ENCODE measurements at places on chromosomes 7 and 10.
A peak's percentile ranks its signal among the peaks of the same experiment; 100 is the strongest.

GRCh38 chr10:100510533-100511308 lies 8.9 kb downstream of the SEC31B start:
- peak; percentile 79 for DNase-seq

- DNase-seq: no peak
Observed at GRCh38 chr10:15324611-15325010, 46.5 kb downstream of the FAM171A1 start.

DNA sequence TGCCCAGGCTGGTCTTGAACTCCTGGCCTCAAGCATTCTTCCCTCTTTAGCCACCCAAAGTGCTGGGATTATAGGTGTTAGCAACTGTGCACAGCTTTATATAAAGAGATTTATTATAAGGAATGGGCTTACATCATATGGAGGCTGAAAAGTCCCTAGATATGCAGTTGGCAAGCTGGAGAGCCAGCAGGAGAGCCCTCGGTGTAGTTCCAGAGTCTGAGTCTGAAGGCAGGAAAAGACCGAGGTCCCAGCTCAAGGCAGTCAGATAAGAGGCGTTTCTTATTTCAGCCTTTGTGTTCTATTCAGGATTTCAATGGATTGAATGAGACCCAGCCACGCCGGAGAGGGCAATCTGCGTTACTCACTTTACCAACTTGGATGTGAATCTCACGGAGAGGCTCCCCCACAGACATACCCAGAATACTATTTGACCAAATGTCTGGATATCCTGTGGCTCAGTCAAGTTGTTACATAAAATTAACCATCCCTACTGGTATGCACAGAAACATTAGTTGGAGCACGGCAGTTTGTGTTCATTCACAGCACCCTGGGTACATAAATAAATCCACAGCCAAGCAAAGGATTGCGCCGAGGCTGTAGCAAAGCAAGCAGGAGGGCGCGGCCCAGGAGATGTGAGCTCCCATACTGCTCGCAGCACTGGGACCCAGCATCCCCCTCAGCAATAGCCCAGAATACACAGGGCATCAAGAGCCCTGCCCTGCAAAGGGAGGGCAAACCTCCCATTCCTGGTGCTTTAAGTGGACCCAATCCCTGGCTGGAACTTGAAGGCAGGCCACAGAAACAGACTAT lies 158.4 kb upstream of the ZNF32 start:
- no peak for DNase-seq

DNA sequence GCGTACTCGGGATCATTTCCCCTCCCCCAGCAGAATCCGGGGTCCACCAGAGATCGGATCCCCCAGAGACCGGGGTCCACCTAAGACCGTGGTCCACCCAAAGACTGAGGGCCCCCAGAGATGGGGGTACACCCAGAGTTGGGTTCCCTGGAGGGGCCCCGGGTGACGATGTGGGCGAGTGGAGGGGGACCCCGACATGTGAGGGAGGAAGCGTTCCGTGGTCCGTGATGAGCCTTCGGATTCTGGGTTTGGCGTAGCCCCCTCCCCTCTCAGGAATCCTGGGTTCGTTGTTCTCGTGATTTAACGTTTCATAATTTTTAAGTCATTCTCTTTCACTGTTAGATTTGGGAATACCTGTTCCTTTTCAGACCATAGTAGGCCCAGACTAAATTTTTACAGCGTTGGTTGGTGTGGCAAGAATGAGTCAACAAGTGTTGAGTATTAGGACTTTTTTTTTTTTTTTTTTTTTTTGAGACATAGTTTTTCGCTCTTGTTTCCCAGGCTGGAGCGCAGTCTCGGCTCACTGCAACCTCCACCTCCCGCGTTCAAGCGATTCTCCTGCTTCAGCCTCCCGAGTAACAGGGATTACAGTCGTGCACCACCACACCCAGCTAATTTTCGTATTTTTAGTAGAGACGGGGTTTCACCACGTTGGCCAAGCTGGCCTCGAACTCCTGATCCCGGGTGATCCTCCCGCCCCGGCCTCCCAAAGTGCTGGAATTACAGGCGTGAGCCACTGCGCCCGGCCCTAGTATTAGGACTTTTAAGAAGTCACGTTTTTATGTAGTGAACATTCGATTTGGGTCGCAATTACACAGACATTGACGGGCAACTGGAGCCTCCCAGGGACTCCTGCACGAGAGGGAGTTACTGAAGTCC lies 672 bp downstream of the GTPBP4 start:
- DNase-seq: no peak

DNA sequence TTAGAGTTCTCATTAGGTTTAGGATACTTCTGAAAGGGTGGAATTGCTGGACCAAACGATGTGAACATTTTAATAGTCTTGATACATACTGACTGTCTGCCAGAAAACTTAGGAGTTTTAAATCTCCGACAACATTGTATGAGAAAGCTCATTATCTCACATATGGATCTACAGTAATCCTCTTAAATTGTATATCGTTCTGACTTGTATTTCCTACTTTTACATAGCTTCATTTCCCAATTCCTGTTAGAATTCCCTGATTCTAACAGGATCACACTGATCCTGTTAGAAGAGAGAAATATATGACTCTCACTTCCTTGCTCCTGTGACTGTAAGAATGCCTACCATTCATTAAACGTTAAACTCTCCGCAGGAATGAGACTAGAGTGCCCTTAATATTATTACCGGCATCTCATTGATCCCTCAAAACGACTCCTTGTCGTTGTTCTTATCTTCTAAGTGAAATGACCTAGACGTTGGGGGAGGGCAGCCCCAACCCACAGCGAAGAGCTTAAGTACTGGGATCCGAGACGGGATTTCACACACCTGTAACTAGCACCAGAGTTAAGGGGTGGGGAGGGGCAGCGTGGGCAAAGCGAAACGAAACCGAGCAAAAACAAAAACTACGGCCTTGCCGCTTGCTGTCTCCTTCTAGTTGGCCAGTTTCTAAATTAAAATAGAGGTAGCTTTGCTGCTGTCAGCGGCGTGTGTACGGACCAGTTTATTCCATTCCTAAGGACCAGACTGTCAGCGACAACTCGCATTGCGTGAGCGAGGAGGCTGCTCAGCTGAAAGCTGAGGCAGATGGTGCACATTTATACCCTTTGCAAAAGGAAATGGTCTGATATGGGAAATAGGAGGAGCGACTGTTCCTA lies 678 bp upstream of the TMEM106B start:
- no peak for DNase-seq

Measured in NB4 (cell line).